ENCODE measurements at places on chromosomes 1 and 21.

- DNase-seq, result no peak
Measured at GRCh38 chr1:46714976-46715375, 3.9 kb downstream of the EFCAB14 start.

- no peak for DNase-seq
Measured at GRCh38 chr1:31739346-31739745, 24.8 kb downstream of the ADGRB2 start.

GRCh38 chr1:38527373-38527966, 332.1 kb downstream of the RRAGC start:
- peak; percentile 31 for DNase-seq

DNA sequence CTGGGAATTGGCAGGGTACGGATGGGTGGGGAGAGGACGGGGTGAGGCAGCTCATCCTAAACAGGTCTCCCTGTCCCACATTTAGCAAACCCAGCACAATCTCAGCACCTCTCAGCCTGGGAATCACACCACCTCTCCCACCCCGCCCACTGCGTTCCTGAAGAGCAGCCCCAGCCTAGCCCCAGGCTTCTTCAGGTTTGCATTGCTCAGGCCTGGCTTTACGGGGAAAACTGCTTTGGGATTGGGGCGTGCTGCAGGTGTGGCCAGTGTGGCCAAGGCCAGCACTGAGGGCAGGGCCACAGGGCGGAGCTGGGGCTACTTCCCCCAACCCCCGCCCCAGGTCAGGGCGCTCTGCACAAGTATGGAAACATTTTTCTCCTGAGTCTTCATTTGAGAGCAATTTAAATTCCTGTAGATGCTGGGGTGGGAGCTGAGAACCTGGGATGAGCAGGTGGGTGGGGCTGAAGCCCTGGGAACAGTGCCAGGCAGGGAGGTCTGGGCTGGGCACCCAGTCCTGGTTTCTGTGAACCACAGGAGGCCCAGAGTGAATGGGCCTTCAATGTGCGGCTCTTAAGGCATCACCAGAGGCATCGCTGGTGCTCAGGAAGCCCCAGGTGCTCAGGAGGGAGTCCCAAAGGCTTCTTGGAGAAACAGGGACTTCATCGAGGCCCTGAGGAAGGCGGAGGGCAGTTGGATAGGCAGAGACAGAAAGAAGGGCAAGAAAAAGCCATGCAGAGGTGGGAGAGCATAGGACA, 24.1 kb downstream of the TNNT2 start:
- no peak for DNase-seq

- no peak for DNase-seq
Measured at GRCh38 chr1:168640836-168641235, 64.4 kb downstream of the XCL1 start.

DNA sequence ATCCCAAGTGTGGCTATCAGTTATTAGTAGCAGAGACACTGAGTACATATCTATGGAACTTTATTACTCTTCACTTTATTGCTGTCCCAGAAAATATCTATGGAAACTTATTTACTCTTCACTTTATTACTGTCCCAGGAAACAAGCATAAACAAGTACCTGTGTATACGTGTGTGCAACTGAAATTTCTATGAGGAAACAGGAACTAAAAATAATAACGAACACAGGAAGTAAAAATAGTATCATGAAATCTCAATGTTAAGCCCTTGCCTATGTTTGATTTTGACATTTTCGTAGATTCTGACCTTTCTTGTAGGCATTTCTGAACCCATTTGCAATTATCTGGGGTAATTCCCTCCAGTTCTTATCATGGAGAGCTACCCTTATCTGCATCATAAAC, 64.9 kb upstream of the KRTAP19-8 start:
- no peak for DNase-seq

DNA sequence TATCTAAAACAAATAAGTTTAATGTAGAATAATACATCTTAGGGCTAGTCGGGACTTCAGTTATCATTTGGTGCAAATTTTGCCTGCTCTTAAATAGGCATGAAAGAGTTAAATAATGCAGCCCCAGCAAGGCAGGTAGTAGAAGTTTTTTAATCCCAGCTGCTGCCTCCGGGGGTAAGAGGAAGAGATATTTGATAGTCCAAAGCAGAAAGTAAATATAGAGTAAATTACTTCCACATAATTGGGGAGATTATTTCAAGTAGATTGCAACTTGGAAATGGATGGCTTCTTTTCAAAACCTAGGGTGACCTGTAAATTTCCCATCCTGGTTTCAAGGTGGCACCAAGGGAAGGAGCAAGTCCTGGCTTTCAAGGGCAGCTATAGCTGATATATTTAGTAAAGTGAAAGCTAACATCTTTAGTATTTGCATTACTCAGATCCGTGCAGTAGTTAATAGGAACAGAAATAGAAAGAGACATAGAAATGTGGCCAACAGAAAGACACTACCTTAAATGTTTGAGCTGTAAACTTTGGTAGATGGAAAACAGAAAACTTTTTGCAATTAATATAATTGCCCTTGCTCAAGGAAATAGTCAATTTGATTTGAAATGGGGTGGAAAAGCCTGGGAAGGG, 109.1 kb downstream of the LMO4 start:
- DNase-seq, result no peak
